Fibroblast of pulmonary artery (primary cell): ENCODE measurements at places on chromosomes 2 and 18.

DNA sequence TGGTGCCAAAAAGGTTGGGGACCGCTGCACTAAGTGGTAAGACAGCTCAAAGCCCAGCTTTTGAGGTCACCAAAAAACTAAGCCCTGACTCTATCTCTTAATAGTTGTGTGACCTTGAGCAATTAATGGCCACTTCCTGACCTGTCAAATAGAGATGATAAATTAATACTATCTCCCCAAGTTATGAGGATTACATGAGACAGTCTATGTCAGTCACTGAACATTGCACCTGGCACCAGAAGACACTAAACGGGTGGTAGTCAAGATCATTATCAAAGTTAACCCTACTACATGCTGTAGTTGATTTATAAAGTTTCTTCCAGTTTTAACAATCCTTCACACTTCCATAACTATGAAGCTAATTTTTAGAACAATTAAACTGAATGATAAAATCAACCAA is 36.5 kb downstream of the STPG4 start:
- no peak for DNase-seq

- no peak for DNase-seq
These were observed 255.9 kb downstream of the AGAP1 start for GRCh38 chr2:235749771-235750160.

DNA sequence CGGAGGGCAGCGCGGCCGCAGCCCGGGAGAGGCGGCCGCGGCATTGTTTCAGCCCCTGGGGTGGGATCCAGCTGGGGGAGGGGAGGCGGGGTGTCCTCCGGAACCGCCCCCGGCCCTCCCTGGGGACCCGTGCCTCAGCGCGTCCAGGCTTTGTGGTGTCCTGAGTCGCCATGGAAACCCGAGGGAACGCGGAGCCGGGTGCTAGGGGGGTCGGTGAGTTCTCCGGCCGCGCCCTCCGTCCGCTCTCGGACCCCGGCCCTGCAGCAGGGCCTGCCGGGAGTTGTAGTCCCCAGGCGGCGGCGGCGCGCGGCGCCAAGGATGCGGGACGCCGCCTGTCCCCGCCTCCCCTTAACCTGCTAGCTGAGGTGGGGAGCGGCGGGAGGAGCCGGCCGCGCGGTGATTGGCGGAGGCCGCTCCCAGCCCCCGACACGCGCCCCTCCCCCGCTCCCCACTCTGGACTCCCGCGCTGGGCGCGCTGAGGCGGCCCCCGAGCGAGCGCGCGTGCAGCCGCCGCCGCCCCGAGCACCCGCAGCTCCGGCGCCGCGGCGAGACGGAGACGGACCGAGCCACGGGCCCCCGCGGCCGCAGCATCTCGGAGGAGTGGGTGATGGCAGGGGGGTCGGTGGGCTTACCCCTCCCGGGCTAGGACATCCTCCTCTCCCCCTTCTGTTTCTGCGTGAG is at the start of gene DPYSL5:
Gene DPYSL5 (plus strand): TSS at position 478 of the 681 bp plus-strand sequence. CDS start 50,368 bp downstream, outside the sequence.
- DNase-seq: no peak

- DNase-seq: no peak
These were observed 26.3 kb upstream of the SH3RF3 start for GRCh38 chr2:109102588-109103233.

DNA sequence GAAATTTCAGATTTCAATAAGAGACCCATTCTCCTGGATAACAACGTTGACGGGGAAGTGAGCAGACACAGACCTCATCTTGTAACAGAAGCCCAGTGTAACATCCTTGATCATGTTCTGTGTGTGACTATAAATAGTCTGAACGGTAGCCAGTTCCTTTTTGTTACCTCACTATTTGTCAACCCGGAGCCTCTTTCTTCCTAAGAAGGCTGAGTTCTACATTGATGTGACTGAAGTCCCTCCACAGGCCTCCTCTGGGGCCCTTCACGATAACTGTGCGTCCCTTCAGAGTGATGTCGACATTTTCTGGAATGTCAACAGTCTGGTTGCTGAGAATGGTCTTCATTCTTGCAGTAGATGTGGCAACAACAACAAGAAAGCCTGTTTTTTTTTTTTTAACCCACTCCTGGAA is 6.3 kb upstream of the PLEKHM3 start:
- peak; percentile 65 for DNase-seq

DNA sequence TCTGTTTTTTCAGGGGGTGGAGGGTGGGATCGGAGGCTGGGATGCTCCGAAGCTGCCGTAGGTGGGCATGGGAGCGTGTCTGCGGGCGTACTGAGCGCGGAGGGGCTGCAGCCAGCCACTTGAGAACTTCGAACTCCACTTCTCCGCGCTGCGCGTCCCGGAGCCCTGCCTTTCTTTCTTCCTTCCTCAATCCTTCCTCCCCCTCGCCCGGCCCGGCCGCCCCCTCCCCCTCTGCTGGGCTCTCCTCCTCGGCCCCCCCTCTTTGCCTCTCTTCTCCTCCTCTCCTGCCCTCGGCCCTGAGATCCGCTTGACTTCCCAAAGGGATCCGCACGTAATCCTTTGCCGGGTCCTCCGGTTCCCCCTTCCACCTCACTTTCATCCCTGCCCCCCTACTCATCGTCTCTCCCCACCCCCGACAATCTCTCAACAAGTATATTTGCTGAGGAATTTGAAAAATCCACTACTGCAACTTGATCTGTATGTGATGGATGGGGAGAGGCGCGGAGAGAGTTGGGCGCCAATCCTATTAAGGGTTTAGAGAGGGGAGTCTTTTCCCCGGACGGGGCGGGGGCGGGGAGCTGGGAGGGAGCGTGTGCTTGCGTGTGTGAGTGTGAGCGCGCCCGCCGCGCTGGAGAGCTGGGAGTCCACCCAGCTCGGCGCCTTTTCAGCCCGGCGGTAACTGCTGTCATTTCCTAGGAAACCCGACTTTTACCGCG is 1.1 kb downstream of the GLI2 start:
- DNase-seq: peak; percentile 90

DNA sequence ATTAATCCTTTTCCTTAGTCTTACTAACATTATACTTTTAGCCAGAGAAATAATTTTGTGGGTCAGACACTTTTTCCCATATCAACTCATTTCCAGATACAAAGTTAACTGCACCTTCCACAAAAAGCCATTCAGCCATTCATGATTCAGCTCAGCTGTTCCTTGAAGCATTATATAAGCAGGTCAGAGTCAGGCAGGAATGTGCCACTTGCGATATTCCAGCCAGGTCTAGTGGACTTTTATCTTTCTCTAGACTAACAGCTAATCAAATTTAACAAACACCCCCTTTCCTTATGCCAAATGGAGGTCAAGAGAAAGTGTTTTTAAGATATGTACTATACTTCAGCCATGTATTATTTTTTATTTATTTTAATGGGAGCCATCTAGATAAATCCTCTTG is 75.6 kb upstream of the EPB41L3 start:
- DNase-seq: no peak

DNA sequence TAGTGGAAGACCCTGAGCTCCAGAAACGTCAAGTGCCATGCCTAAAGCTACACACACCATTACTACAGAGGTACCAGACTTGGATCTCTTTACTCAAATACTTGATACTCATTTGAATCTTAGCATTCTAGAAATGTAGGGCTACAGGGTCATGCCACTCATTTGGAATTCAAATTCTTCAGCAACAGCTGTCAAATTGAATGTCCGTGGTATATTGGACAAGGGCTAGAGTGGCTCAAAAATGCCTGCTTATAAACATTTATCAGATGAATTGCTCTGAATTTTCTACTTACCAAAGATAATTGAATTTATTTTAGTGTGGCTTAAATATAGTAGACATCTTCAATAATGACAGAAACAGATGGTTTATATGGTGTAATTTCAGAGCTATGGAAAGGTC is 669.7 kb downstream of the SLC4A3 start:
- no peak for DNase-seq

GRCh38 chr2:240129731-240130392 is 6.2 kb downstream of the COPS9 start:
- no peak for DNase-seq
